Fibroblast of skin of back (primary cell): ENCODE measurements at places on chromosomes 2 and 18.

DNA sequence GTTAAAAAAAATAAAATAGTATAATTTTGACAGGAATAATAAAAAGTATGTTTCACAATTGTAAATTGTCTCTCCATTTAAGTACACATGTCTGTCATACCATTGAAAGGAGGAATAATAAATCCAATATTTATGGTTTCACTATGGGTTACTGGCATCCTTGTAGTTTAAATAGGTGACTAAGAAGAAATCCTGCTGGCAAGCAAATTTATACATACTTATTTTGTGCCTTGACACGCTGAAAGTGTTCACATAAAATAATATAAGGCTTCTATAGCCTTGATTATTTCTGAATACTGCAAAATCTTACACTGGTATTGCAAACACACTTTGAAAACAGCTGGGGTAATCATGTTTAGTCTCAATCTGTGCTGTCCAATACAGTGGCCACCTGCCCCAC is 138.3 kb upstream of the ETAA1 start:
- no peak for DNase-seq

DNA sequence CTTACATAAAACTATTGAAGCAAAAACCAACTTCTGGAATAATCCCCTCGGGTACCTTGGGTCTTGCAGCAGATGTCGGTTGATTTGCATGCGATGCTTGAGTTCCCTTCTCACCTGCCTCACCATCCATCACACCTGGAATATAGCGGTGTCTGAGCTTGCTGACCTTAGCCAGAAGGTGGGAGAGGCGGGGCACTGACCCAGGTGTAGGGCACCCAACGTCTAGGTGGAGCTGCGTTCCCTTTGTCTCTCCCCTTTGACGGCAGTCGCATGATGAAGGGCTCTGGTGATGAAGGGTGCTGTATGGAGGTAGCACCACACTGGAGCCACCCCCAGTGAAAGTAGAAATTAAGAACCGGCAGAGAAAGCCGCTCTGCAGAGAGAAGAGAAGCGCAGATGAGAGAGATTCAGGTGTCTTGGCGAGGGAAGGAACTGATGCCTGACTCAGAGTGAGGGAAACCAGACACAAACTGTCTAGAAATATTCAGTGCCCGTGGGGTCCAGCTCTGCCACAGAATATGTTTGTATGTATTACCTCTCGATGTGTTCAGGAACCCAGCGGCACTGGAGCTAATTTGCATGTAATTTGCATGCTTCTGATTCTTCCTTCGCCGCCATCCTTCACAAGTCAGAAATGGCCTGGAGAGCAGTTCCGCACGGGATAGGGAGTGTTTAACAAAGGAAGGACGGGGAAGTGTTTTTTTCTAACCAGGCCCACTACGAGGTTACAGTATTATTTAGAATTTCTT is 19.4 kb upstream of the MBP start:
- DNase-seq = no peak

DNA sequence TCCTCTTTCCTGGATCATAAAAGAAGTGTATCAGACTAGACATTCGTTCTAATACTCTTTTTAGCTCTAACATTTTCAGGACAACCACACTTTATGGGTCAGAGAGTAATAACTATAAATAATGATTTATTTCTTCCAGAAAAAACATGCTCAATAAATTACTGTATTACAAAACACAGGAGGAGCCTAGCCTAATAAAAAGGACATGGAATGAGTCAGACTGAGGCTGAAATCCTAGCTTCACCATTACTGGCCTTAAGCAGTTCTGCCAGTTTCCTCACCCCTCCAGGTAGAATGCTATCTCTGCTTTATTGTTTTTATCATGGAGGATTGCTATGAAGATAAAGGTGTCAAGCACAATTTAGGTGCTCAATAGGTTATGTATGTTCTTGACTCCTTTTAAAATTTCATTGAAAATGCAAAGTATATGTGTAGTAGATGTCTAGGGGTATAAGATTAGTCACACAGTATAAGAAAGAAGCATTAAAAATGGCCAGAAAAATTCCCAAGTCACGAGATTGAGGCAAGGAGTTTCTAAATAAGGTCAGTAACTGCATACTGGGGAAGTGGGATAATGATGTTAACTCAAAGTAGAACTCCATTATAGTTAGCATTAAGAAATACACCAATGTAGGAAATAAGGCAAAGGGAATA is 105.5 kb upstream of the NEUROD1 start:
- peak; percentile 42 for DNase-seq

DNA sequence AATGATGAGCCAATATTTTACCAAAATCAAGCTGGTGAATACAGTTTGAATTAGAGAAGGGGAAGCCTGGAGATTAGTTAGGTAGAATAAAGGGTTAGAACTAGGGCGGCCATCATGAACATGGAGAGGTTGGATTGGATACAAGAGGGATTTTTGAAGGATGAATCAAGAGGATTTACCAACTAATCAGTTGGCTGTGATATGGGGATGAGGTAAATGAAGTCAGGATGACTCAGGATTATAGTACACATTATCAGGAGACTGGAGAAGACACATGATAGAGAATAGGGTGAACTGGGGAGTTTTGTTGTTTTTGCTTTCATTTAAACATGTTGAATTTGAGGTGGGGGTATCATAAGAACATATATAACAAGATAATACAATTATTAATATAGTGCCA is 73.8 kb upstream of the PROKR1 start:
- DNase-seq = peak; percentile 7

DNA sequence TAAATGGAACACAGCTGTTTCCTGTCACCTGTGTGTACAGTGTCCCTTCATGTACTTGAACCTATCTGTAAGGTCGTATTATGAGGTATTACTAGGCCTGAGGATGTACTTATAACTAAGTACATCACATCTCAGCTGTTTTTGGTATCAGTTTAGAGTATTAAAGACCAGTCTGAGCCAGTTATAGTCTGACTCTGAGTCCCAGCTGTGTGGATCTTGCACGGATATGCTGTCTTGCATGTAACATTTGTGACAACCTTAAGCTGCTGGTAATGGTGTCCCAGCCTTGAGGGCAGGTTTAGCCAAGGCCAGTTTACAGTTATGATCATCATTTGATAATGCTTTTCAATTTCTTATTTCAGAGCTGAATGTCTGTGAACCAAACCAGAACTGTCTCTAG is 496.3 kb downstream of the SLC4A3 start:
- no peak for DNase-seq

- no peak for DNase-seq
Observed at GRCh38 chr2:238615187-238615586, 188.5 kb downstream of the ASB1 start.

- no peak for DNase-seq
Observed at GRCh38 chr2:9808334-9809063, 34.8 kb upstream of the TAF1B start.

GRCh38 chr2:219001100-219001576 is 7.9 kb upstream of the CRYBA2 start:
- no peak for DNase-seq

DNA sequence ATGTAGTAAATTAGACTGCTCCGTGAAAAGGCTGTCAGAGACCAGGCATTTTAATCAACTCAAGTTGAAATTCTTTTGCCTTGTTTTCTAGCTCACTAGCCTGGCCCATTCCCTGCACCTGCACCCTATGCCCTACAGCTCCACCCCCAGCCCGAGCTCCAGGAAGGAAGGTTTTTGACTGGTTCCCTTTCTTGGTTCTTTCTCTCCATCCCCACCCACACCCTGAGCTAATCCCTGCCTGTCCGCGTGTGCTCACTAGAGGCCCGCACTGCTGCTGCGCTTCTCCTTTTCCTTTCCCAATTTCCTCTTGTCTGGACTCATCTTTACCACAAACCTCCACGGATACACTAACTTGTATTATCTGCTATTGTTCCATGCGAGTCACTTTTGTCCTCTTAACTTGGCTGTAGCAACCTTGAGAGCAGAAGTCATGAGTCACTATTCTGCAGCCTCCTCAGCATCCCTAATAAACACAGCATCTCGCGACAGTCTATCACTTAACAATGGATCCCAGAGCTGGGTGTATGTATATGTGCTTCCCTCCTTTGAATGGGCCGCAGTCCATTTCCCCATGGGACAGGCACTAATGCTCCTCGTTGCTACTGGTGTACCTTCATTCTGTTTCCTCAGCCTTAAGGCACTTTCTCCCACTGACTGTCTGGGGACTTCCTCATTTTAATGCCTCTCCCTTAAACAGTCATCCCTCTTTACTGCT is 36.5 kb downstream of the COLEC12 start:
- peak; percentile 63 for DNase-seq

- DNase-seq = no peak
Observed at GRCh38 chr18:26543373-26543772, 5.0 kb downstream of the KCTD1 start.

- DNase-seq = no peak
Observed at GRCh38 chr2:239836021-239836765, 188.9 kb downstream of the NDUFA10 start.

- DNase-seq = peak; percentile 52
Observed at GRCh38 chr2:98479959-98480524, 35.4 kb downstream of the INPP4A start.

DNA sequence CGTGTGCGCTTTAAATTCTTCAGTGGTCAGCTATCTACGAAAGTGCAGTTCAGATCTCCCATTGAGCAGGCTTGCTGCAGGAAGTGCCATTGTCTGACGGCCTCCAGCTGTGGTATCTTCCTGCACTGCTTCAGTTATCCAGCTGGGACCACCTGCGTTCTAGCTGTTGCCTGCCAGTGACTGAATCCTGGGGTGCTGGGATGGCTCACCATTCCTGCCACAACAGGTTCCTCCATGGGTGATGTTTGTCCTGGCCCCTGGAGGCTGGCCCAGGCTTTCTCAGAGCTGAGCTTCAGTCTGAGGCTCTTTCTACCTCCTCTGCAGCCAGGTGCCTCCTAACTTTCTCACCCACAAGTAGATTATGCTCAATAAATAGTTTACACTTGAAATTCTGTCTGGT is 498.5 kb upstream of the HS6ST1 start:
- no peak for DNase-seq

DNA sequence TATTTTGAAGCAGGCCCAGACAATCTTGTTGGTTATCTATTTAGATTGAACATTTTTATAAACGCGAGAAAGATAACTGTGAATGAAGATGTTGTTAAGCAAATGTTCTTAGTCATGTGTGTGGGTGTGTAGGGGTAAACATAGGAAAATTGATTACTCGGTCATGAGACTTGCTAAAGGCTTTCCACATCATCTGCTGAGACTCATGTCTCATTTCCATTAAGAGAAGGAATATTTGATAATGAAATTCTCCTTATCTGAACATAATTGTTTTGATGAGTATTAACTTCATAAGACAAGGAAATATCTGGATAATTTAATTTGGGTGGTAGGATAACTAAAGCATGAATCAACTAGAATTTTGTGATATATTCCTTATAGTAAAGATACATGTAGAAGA is 19.7 kb downstream of the CCDC102B start:
- no peak for DNase-seq

- DNase-seq = no peak
Observed at GRCh38 chr2:236781933-236782816, 212.6 kb downstream of the ACKR3 start.
